ENCODE measurements at places on chromosomes 6 and 20.
A peak's percentile ranks its signal among the peaks of the same experiment; 100 is the strongest.

DNA sequence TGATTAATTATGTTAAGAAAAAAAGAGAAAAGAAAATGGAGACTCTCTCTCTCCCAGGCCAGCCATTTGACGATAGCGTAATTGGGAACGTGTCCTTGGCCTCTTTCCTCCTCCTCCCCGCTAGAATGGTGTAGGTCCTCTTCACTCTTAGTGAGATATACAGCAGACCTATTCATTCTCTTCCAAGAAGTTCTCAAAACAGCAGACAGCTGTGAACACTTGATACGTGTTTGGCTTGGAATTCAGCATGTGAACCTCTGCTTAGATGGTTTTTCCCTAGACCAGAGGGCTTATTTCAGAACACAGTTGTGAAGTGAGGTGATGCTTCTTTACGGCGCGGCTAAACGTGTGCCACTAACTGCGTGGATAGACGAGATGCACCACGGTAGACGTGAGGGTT is 32.6 kb upstream of the TULP4 start:
- no peak for DNase-seq

DNA sequence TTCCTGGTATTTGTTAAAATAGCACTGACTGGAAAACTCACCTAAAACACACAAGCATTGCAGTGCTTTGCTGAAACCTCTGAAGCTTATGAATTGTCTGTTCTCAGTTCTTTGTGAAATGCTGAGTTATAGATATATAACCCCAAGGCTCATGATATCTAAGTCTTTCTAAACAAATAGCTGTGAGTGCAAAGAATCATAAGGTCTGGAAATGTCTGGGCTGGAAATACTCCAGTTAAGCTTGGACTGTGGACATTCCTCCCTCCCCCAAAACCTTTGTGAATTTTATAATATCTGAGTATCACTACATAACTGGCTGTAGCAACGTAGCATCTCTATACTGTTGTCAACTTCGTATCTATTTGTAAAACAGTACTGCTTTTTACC is 69.1 kb downstream of the CBLN4 start:
- DNase-seq, result no peak

GRCh38 chr6:83884523-83884922 is 25.0 kb downstream of the CYB5R4 start:
- peak; percentile 25 for DNase-seq

- no peak for DNase-seq
Measured at GRCh38 chr6:158081657-158081935, 86.5 kb downstream of the SERAC1 start.

DNA sequence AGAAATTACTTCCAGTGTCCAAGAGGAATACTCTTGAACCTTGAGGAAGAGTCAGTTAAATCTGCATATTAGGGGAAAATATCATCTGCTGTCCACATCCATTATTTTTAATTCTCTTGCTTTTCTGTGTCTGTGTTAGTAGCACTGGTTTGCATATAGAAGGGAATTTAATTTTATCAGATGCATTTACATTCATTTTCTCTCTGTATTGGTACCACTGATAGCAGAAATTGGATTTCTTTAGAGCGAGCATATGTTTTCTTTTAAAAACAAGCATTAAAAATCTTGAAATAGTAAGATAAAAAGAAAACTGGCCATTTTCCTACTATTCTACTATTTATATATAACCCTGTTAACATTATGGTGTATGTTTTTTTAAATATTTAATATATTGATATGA is 83.8 kb downstream of the KIZ start:
- no peak for DNase-seq

DNA sequence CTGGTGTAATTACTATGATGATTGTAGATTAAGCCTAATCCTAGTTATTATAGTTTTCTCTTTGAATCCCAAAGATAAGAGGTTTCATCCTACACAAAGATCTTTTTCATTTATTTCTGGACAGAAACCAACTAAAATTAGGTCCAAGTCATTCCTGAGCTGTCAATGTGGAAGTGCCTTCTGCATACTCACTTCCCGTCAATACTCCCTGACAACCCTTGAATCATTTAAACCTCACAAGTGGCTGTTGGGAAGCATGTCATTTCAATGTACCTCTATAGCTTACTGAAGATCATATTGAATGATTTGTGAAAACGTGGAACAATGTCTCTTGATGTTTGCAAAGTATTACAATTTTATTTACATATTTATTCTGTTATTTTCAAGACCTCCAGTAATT is 274.1 kb downstream of the HACE1 start:
- DNase-seq, result peak; percentile 67

DNA sequence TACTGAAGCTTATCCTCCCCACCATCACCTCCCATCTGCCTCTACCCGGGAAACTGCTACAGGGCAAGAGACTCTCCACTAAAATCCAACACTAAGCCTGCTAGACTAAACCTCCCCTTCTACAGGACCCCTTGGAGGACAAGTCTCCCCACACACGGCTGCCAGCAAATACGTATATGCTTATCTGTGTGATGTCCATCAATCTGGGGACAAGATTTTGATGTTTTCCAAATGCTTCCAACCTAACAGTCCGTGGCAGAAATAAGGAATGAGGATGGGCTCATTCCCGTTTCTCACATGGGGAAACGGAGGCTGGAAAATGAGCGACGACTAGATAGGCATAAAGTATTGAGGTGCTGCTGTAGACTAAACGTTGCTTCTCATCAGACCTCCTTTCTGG is 1.8 kb downstream of the KCNK5 start:
- DNase-seq, result no peak

- no peak for DNase-seq
Measured at GRCh38 chr6:1316489-1316971, 4.6 kb downstream of the FOXQ1 start.

DNA sequence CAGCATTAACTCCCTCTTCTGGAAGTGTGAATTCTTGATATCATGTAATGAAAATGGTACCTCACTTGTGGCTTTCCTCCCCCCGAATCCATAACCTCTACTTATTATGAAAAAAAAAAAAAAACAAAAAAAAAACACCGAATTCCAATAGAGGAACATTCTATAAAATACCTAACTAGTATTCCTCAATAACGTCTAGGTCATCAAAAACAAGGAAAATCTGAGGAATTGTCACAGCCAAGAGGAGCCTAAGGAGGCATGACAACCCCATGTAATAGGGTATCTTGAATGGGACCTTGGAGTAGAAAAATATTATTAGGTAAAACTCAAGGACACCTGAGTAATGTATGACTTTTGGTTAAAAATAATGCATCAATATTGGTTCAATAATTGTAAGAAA is 38.9 kb upstream of the POLR1H start:
- DNase-seq, result no peak

DNA sequence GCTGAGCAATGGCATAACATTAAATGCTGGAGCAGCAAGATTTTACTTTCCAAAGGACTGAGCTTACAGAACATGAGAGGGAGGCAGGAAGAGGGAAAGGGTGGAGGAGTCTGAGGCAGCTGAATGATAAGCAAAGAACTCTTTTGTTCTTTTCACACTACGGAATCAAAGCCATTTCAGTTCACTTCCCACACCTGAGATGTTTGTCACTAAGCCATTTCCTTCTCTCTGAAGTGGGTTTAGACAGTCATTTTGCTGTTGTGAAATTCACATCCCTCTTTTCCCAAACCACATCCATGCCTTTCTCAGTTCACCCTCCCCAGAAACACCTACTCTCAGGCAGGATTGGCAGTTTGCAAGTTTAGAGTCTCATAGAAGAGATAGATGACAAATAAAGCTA is 267.9 kb downstream of the ADGRG6 start:
- no peak for DNase-seq

GRCh38 chr6:167450626-167451025 is 125.7 kb downstream of the TTLL2 start:
- no peak for DNase-seq

GRCh38 chr20:47749339-47749738 is 35.9 kb downstream of the SULF2 start:
- DNase-seq, result no peak

- no peak for DNase-seq
Measured at GRCh38 chr6:108955329-108955949, 107.2 kb downstream of the ARMC2 start.

GRCh38 chr20:56839222-56839621 is 210.1 kb downstream of the TFAP2C start:
- DNase-seq, result no peak

DNA sequence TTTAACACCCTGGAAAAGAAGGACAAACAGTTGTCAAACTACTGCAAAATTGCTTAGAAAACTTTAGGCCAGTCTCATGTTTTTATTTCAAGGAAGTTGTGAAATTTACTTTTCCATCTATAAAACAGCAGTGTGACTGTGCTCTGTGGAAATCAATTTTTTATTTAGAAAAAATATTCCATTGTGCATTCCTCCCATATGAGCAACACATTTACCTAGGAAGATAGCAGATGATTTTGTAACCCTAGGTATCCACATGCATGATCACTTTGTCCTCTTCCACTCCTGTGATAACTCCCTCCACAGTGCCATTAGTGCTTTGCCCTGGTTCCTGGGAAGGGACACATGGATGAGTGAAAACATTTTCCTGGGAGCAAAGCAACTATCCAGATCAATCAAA is 70.0 kb upstream of the SHLD1 start:
- no peak for DNase-seq

DNA sequence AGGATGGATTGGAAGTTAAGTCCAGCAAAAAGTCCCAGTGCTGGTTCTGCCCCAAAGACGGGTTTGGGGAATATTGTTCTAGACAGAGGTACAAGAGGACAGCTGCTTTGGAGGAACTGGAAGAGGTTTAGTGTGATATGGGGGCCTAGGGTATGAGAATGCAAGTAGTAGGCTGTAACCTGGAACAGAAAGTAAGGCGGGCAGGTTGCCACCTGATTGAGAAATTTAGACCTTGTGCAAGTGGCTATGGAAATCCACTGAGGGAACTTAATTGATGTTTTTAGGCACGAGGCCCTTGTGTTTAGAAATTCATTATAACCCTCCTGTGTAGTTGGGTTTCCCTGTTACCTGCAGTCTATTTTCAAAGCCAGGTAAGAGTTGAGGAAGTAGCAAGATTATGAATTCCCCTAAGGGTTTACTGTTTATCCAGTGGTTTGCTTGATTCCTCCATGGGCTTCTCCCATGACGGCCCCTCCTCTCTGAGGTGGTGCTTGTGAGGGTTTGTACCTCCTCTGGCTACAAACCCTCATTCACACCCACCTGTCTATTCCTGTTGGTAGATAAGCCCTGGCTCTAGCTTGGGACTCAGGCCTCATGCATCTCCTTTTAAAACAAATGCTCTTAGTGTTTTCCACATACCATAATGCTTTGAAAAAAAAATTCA is 42.0 kb upstream of the BCAS1 start:
- no peak for DNase-seq

- DNase-seq, result no peak
Measured at GRCh38 chr6:76004202-76004601, 68.3 kb downstream of the IMPG1 start.

- DNase-seq, result no peak
Measured at GRCh38 chr20:31705598-31706597, 16.8 kb downstream of the BCL2L1 start.

- DNase-seq, result no peak
Measured at GRCh38 chr6:5205035-5205507, 55.7 kb downstream of the LYRM4 start.

DNA sequence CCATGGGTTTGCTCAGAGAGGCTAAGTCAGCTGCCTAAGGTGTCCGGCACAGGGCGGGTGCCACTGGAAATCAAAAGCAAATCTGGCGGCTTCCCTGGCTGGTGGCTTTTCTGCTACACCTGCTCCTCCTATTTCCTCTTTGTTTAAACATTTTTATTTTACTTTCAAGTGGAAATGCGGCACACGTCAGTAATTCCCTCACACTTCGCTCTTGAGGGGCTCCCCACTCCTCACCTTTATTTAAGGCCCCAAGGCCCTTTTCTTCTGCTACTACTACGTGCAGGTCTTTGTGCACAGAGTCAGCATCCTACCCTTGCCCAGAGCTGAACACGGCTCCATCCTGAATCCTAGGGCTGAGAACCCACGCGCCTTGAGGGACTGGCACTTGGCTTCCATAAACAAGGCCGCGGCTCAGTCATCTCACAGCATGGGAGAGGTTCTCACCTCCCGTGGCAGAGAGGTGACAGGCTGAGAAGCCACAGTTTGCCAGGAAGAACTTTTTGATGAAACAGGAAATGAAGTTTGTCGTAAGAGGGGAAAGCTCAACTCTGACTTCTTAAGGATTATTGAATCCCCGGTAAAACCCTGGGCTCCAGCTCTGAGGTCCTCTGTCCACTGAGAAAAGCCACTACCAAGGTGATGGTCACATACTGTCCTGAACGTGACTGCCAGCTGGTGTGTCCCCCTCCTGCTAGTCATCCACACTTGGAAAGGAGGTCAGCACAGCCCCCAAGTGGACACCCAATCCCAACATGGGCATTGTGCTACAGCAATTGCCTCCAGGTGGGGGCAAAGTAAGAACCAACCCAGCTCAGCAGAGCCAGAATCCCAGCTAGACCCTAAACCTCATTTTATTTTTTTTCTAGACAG is 48.0 kb downstream of the NFATC2 start:
- no peak for DNase-seq

- no peak for DNase-seq
Measured at GRCh38 chr6:36915599-36915998, 29.8 kb downstream of the C6orf89 start.

Data from NCI-H1436 (cell line).